Activated CD4-positive, alpha-beta memory T cell treated with anti-CD3 and anti-CD28 coated beads for 36 hours (primary cell): ENCODE measurements at places on chromosomes 2 and 18. TPM values are rescaled to one million over a fixed set of nuclear protein-coding genes. Genes with fewer than 3 reads are reported as not detected.

Gene CEP68
- total RNA-seq = 8.0 TPM

Gene GAL3ST2
- total RNA-seq = 0.93 TPM

Gene CETN1
- total RNA-seq = not detected

Gene TUBA3E
- total RNA-seq = not detected

Gene GPR35
- total RNA-seq = 3.4 TPM

Gene KIF3C
- total RNA-seq = 5.3 TPM

Gene KLHL41
- total RNA-seq = 0.55 TPM

Gene VSNL1
- not detected for total RNA-seq

Gene GREB1
- 0.81 TPM for total RNA-seq

Gene TYW5
- 9.8 TPM for total RNA-seq

Gene FNDC4
- 0.38 TPM for total RNA-seq

Gene MAP2
- 0.07 TPM for total RNA-seq

Gene CAPN13
- total RNA-seq = not detected

Gene TMEM37
- total RNA-seq = not detected

Gene TMEM17
- total RNA-seq = not detected

Gene L3MBTL4
- total RNA-seq = 0.29 TPM

Gene GPC1
- 4.9 TPM for total RNA-seq

GRCh38 chr18:34097312-34097711 is 127.4 kb downstream of the NOL4 start:
- no peaks in the 10 kb centered on the region for H3K36me3 ChIP-seq
- no peak for DNase-seq
- no peaks in the 10 kb centered on the region for H3K4me1 ChIP-seq
- H3K27me3 ChIP-seq = no peaks in the 10 kb centered on the region
- H3K4me3 ChIP-seq = no peak overlapping the region
- no peak overlapping the region for H3K27ac ChIP-seq

GRCh38 chr2:155844461-155844860 is 488.1 kb downstream of the NR4A2 start:
- H3K36me3 ChIP-seq = no peaks in the 10 kb centered on the region
- no peaks in the 10 kb centered on the region for H3K4me1 ChIP-seq
- no peak for DNase-seq
- no peaks in the 10 kb centered on the region for H3K27me3 ChIP-seq
- H3K4me3 ChIP-seq = no peak overlapping the region

GRCh38 chr2:42030200-42030759 is 17.5 kb upstream of the PKDCC start:
- peaks cover 10% of the 10 kb centered on the region for H3K27me3 ChIP-seq
- H3K4me3 ChIP-seq = no peak overlapping the region
- no peaks in the 10 kb centered on the region for H3K36me3 ChIP-seq
- no peak overlapping the region for H3K27ac ChIP-seq

DNA sequence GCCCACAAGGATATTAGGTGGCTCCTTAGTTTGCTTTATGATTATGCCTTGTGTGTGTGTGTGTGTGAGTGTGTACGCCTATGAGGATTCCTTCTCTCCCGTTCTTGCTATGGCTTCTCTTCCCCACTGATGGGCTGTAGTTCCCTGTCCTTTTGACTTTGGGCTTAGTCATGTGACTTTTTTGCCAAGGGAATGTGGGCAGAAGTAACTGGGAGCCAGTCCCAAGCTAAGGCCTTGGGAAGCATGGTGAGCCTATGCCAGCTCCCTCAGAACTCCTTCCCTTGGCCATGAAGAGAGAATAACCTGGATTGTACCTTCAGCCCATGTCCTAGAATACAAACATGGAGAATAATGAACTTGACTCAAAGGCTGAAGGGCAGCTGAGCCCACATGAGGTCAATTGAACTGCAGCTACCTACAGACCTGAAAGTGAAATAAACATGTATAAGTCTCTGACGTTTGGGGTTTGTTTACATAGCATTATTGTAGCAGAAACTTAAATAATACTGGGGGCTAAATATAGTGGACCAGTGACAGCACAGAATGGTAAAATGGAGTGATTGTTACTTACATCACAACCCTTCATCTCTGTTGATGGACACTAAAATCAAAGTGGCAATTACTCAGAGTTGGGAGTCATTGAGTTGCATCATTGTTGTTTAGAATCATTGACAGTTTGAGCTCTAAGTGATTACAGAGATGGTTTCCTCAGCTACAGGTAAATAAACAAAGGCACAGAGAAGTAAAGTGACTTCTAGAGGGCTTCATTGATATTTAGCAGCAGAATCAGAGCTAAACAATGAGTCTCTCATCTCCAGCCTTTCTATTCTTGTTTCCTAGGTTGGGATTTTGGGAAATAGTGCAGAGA is 15.3 kb upstream of the IL36G start:
- no peaks in the 10 kb centered on the region for H3K36me3 ChIP-seq
- no peak overlapping the region for H3K4me3 ChIP-seq
- no peak for DNase-seq
- no peak overlapping the region for H3K27ac ChIP-seq
- H3K4me1 ChIP-seq = no peaks in the 10 kb centered on the region

- H3K4me3 ChIP-seq = no peak overlapping the region
- DNase-seq = no peak
- no peaks in the 10 kb centered on the region for H3K27me3 ChIP-seq
- peaks cover 2% of the 10 kb centered on the region for H3K4me1 ChIP-seq
- no peak overlapping the region for H3K27ac ChIP-seq
- H3K36me3 ChIP-seq = no peaks in the 10 kb centered on the region
Observed at GRCh38 chr2:48219555-48220436, 310.2 kb upstream of the STON1 start.

DNA sequence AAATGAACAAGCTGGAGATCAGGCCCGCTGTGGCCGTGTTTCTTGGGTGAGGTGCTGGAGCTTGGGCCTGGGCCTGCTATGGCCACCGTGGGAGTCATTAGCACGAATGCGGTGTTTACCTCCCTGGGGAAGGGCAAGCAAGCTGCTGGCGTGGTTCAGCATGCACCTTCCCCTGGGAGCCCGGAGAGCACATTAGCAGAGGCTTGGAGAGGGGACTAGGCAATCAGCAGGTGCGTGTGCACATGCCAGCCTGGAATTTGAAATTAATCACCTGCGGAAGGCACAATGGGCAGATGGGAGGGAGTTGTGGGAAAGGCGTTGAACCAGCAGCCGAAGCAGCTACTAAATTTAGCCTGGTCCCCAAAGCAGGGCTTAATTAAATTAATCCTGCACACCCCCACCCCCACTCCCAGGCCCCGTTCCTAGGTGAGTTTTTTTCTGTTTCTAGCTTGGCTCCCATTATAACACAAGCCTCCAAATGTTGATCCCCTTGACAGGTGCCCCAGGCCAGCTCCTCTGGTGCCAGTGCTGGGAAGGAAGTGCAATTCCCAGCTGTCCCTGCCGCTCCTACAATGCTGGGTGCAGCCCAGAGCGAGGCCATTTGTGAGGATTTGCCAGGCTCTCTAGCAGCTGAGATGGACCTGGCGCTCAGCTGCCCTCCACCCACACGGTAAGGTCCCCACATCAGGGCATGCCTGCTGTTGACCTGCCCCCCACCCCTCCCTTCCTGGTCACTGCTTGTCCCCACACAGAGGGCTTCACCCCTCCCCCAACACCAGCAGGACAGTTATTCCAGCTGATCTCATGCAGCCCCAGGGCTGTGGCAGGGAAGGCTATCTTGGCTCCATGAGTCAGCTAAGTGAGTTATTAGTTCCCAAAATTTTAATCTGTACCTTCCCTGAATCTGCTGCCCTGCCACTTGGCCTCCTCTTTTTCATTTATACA is 115.0 kb downstream of the ZBTB7C start:
- H3K27me3 ChIP-seq = no peaks in the 10 kb centered on the region
- no peaks in the 10 kb centered on the region for H3K4me1 ChIP-seq

- H3K4me3 ChIP-seq = no peak overlapping the region
- no peak overlapping the region for H3K27ac ChIP-seq
- H3K27me3 ChIP-seq = peaks cover 18% of the 10 kb centered on the region
- H3K4me1 ChIP-seq = peaks cover 9% of the 10 kb centered on the region
- H3K36me3 ChIP-seq = no peaks in the 10 kb centered on the region
Observed at GRCh38 chr2:111678161-111678560, 205.8 kb downstream of the ANAPC1 start.

- no peaks in the 10 kb centered on the region for H3K4me1 ChIP-seq
- H3K27me3 ChIP-seq = peaks cover 33% of the 10 kb centered on the region
- no peak overlapping the region for H3K4me3 ChIP-seq
- H3K36me3 ChIP-seq = no peaks in the 10 kb centered on the region
- no peak overlapping the region for H3K27ac ChIP-seq
Observed at GRCh38 chr2:110770959-110771431, 38.6 kb downstream of the ACOXL start.

DNA sequence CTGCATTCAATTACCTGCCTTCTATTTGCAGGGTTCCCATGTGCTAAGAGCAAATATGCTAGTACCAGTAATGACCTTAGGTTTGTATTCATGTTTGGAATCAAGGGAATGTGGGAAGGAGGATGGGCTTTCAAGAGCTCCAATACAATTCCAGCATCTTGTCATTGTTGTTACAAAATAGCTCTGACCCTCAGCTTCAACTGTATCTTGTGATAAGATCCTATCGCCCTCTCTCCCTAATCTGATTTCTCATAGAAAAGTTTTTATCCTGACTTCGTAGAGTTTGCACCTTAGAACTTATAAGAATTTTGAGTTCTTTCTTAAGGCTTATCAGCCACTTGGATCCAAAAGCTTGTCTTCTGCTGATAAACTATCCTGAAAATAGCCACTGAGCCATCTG is 749.5 kb upstream of the ACVR2A start:
- H3K36me3 ChIP-seq = no peaks in the 10 kb centered on the region
- no peak overlapping the region for H3K4me3 ChIP-seq
- peaks cover 11% of the 10 kb centered on the region for H3K4me1 ChIP-seq
- no peaks in the 10 kb centered on the region for H3K27me3 ChIP-seq

GRCh38 chr18:38693104-38693503 is 1127.5 kb upstream of the CELF4 start:
- no peaks in the 10 kb centered on the region for H3K36me3 ChIP-seq
- no peak overlapping the region for H3K27ac ChIP-seq
- no peaks in the 10 kb centered on the region for H3K4me1 ChIP-seq
- no peak overlapping the region for H3K4me3 ChIP-seq
- DNase-seq = no peak

DNA sequence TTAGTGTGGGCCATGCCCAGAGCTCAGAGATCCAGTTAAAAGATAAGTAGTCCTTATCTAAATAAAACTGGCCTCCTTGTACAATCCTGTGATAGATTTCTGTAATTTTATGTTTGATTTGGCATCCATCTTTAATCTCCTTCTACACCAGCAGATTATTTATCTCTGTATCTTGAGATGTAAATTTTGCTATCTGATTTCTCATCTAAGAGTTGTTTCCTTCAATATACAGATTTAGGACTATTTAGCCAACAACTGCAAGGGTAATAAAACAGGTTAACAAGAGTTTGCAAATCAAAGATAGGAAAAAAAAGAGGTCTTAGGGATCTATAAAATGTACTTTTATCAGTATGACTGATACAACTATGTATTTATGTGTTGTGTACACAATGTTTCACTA is 68.6 kb upstream of the ABCA12 start:
- H3K4me1 ChIP-seq = no peaks in the 10 kb centered on the region
- H3K4me3 ChIP-seq = no peak overlapping the region
- peaks cover 5% of the 10 kb centered on the region for H3K27me3 ChIP-seq
- no peak overlapping the region for H3K27ac ChIP-seq
- DNase-seq = no peak

- no peaks in the 10 kb centered on the region for H3K36me3 ChIP-seq
- no peak overlapping the region for H3K4me3 ChIP-seq
- no peak for DNase-seq
- H3K27me3 ChIP-seq = peaks cover 20% of the 10 kb centered on the region
- no peak overlapping the region for H3K27ac ChIP-seq
- peaks cover 17% of the 10 kb centered on the region for H3K4me1 ChIP-seq
Observed at GRCh38 chr2:144504218-144504641, 15.7 kb downstream of the ZEB2 start.

DNA sequence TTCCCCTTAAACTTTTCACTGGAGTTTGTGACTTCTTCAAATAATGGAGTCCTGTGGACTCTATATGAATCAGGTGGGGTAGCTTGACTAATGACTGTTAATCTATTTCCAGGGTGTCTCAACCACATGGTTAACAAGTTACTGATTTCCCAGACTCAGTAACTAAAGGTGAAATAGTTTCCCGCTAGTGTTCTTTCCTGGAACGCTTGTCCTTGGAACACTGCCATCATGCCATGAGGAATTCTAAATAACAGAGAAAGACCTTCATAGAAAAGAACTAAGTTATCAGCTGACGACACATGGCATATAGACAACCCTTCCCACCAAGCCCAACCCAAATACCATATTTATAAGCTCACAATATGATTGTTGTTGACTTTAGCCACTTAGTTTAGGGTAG is 1027.9 kb upstream of the FAM98A start:
- H3K27ac ChIP-seq = no peak overlapping the region
- H3K4me3 ChIP-seq = no peak overlapping the region
- H3K27me3 ChIP-seq = no peaks in the 10 kb centered on the region

- no peak overlapping the region for H3K27ac ChIP-seq
- no peak overlapping the region for H3K4me3 ChIP-seq
- H3K36me3 ChIP-seq = no peaks in the 10 kb centered on the region
Observed at GRCh38 chr2:9385841-9386240, 37.5 kb downstream of the ITGB1BP1 start.

DNA sequence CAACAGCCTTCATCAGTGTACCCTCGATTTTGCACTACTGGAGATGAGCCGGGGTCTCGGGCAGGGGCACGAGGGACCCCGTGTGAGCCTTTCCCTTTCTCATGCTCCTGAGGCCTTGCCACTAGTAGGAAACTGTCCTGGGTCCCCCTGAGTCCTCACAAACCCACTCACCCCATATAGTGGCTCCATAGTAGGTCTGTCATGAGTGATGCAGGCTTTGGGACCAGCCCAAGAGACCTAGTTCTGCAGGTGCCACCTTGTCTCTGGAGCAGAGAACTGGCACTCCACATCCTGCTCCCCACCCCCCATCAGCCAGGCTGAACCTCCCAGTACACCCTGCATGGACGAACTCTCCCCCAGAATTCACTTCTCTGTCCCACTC is 187.1 kb downstream of the SMAD7 start:
- no peak overlapping the region for H3K27ac ChIP-seq
- no peaks in the 10 kb centered on the region for H3K27me3 ChIP-seq
- H3K36me3 ChIP-seq = no peaks in the 10 kb centered on the region
- H3K4me3 ChIP-seq = no peak overlapping the region
- no peaks in the 10 kb centered on the region for H3K4me1 ChIP-seq
- no peak for DNase-seq

DNA sequence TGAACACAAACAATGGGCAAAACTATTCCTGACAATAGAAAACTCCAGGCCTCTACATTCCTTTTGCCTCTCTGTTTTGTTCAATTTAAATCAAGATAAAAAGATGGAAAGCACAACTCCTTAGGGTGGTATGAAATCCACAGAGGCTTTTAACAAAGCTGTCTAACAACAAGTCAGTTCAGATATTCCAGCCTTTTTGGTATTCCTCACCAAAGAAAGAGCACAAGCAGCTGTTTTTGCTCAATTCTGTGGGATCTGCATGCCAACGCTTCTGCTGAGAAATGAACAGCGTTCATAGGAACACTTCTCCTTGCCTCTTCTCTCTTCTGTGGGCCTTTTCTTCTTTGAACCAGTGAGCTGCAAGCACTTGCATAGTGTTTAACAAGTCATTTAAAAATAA is 411.6 kb upstream of the TCF4 start:
- H3K4me3 ChIP-seq = no peak overlapping the region
- no peaks in the 10 kb centered on the region for H3K36me3 ChIP-seq
- no peak overlapping the region for H3K27ac ChIP-seq
- H3K4me1 ChIP-seq = no peaks in the 10 kb centered on the region
- H3K27me3 ChIP-seq = no peaks in the 10 kb centered on the region
